ENCODE measurements at places on chromosomes 11 and 22.

DNA sequence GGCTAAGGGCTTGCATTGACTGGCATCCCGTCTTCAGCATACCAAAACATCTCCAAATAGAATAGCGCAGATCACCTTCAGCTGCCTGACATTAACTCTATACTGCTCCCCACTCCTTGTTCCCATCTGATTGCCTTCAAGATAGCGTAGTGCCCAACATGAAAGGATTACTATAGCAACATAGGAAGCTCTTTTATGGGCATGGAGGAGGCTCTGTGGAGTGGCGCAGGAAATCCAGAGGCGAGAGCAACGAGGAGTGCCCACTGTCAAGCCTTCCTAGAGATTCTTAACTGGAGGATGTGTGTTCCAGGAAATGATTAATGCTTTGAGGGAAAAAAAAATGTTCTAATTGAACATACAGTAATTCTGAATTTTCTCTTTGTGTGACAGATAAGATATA lies 213.3 kb downstream of the CADM1 start:
- no peak for DNase-seq

DNA sequence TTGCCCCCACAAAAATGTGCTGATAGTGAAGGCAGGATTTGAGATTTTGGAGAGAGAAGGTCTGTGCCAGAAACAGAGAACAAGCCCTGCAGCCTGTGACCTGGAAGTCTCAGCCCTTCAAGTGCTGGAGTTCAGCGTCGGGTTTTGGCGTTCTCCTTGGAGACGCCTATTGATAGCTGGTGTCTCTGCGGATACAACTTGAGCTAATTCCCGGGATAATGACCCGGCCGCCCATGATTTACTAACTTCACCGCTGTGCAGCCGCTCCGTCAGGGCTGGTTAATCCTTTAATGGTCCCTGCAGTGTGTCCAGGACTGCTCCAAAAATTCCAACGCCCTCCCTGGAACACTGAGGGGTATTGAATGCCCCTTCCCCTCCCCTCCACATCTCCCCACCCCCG lies 76.6 kb downstream of the WT1 start:
- DNase-seq: no peak

DNA sequence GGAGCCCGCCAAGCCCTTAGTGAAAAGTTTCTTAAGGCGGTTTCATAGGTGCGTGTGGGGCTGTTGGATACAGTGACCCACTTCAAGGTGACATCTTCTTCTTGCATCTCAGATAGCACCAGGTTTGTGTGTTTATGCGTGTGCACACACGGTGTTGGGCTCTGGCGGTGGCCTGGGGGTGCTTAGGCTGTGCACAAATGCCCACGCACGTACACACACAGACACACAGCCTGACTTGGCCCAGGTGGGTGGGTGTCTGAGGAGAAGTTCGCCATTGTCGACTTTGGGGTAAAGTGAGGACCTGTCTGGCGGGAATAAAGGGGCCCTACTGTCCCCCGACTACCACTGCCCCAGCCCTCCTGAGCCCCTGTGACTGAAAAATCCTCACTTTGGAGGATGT lies 103.8 kb downstream of the KCNQ1 start:
- DNase-seq: no peak

DNA sequence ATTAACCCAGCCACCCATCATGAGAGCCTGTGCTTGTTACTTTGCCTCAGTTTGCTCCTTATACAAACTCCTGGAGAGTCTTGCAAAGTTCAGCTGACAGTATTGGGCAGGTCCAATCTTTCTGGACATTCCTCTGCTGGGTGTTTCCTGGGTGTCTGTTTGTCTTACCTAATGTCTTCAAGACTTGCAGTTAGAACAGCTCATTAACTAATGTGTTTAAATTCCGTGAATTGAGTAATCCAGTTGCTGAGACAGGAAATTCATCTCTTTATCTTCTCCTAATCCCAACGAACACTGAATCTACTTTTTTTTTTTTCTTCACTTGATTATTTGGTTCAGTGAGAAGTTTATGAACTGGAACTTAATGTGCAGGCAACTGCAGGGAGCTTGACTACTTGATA lies 20.6 kb downstream of the BCO2 start:
- no peak for DNase-seq

DNA sequence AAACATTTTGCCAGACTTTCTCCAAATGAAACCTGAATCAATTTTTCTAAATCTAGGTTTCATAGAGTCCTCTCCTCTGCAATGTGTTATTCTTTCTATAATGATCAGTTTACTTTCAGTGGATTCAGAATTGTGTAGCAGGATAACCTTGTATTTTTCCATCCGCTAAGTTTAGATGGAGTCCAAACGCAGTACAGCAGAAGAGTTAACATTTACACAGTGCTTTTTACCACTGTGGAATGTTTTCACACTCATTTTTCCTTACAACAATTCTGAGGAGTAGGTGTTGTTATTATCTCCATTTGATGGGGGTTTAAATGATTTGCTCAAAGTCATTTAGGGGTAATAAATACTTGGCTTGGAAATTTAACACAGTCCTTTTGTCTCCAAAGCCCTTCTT lies 9.6 kb downstream of the RAG1 start:
- no peak for DNase-seq

GRCh38 chr22:45934659-45935341 lies 42.2 kb downstream of the WNT7B start:
- DNase-seq: no peak

- DNase-seq: no peak
Measured at GRCh38 chr11:101296896-101297295, 167.3 kb upstream of the PGR start.

DNA sequence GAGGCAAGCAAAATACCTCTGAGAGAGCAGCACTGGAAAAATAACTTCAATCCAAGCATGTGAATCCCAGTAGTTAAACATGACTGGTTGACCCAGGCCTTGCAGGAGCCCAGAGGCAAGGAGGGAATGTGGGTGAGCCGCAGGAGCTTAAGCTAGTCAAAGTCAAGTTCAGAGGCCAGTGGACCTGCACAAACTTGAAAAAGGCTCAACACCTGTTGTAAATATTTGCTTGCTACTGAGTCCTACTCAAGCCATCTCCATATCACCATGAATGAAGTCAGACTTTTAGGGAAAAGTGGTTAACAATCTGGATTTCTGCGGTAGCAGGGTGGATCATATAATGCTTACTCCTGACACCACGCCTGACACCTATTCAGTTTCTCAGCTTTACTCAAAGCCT lies 4.8 kb upstream of the CAT start:
- DNase-seq: no peak

- DNase-seq: no peak
Measured at GRCh38 chr11:1829039-1829820, 5.6 kb upstream of the SYT8 start.

DNA sequence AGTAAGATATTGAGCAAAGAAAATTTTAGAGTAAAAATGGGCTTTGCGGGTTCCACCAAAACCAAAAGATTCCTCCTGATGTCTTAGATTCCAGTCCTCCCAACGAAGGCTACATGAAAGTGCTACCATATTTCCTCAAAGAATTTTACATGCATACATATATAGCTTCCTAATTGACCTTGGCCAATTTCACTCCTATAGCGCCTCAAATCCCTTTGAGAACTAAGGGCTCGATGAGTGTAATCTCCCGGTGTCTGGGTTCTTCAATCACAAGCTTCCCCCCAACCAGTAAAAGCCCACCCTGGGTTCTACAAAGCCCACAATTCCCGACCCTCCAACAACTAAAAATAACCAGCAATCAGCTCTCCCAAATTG lies 1.2 kb downstream of the SIK3 start:
- no peak for DNase-seq

DNA sequence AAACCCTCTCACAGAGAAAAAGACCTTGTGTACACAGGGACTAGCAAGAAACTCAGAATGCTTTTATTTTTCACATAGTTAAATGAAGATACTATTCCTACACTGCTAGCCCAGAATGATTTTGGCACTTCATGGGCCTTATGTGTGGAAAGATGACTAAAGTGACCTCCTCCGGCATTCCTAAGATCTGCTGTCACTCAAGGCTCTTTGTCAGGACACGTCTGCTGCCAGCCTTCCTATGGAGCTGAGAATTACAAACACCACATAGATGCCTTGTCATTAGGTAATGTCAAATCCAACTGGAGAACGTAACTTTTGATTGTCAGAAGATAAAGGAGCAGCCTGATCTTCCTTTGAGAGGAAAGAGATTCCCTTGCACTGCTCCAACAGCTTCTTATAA lies 249.1 kb downstream of the FAT3 start:
- no peak for DNase-seq

- no peak for DNase-seq
Measured at GRCh38 chr11:102546427-102546826, 15.9 kb upstream of the MMP7 start.

DNA sequence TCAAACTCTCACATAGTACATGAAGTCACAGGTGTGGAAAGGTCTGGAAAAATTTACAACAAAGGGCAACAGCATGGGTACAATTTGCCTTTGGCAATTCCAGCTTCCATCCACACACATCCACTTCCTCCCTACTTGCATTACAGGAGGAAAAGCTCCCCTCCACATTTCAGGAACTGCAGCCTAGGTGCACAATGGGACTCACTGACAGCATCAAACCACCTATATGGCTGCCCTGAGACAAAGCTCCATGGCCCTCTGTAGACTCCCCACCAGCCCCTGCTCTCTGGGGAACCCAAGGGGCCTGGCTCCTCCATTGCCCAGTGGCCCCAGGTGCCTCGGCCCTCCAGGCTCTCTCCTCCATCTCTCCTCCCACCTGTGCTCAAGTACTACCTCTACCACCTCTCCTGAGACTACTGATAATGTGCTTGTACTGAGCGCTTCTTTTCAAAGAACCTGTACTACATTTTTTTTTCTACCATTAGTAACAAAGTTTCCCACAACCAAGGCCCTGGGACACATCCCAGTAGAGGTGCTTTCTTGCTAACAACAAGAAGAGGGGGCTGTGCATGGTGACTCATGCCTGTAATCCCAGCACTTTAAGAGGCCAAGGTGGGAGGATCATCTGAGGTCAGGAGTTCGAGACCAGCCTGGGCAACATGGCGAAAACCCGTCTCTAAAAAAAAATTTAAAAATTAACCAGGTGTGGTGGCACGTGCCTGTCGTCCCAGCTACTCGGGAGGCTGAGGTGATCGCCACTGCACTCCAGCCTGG lies 4.9 kb downstream of the YPEL1 start:
- DNase-seq: no peak

GRCh38 chr11:66745356-66746235 lies 16.6 kb upstream of the SPTBN2 start:
- no peak for DNase-seq

DNA sequence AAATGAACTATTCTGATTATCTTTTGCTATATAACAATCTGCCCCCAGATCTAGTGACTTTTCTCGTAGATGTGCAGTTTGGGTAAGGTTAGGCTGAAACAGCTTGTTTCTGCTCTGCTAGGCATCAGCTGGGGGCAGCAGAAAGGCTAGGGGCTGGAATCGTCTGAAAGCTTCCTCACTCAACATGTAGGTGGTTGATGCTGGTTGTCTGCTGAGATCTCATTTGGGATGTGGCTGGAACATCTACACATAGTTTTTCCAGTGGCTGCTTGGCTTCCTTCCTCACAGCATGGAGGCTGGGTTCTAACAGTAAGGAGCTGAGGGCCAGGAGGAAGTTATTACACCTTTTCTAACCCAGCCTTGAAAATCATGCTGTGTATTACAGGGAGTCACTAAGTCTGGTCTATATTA lies 30.2 kb downstream of the USP47 start:
- DNase-seq: no peak

DNA sequence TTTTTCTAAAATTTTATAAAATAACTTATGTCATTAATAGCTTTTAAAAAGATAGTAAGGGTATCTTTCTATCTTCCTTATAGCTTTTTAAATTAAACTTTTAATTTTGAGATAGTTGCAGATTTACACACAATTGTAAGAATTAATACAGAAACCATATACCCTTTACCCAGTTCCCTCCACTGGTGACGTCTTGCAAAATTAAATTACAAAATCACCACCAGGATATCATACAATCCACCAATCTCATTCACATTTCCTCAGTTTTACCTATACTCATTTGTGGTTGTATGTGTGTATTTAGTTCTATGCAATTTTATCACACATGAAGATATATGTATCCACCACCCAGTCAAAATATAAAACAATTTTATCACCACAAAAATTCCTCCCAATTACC lies 10.0 kb downstream of the SBF2 start:
- DNase-seq: no peak

DNA sequence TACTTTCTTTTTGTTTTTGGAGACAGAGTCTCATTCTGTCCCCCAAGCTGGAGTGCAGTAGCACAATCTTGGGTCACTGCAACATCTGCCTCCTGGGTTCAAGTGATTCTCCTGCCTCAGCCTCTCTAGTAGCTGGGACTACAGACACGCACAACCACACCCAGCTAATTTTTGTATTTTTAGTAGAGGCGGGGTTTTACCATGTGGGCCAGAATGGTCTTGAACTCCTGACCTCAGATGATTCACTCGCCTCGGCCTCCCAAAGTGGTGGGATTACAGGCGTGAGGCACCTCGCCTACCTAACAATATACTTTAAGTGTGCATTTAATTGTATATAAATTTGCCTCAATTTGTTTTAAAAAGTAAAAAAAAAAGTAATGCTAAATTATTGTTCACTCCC lies 38.4 kb downstream of the GRK3 start:
- no peak for DNase-seq

- peak; percentile 22 for DNase-seq
Measured at GRCh38 chr22:32473388-32473952, 1.1 kb upstream of the FBXO7 start.

DNA sequence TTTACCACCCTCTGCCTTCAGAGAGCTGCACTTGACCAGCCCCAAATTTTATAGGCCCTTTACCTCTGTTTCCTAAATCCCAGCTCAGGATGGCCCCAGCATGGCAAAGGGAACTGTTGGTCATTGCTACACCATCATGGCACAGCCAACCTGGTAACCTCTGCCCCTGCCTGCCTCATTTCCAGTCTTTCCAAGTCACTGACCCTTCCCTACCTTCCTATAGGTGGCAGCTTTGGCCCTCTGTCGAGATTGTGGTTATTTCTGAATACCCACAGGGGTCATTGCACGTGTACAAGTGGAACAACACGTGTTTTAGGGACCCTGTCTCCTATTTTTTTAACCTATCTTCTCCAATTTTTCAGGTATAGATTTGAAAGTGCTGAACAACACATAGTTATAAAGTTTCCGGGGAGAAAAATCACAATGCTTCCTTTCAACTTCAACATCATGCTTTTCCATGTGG lies 2.8 kb downstream of the GALNT18 start:
- no peak for DNase-seq

GRCh38 chr22:22591348-22592299 lies 32.6 kb upstream of the PRAME start:
- DNase-seq: no peak

Data from HL-60 (cell line).